HFFc6 (cell line): ENCODE measurements at places on chromosomes 2 and 18. TPM values are rescaled to one million over a fixed set of nuclear protein-coding genes. Genes with fewer than 3 reads are reported as not detected.
A peak's percentile ranks its signal among the peaks of the same experiment; 100 is the strongest.

The SERPINB2 gene
- 33.5 to 91.2 TPM (median 82.3 TPM) in 3 replicates for total RNA-seq

The PDE11A gene
- total RNA-seq: 1.3 to 4.1 TPM (median 3.5 TPM) in 3 replicates

The RTKN gene
- total RNA-seq: 13.7 to 15.0 TPM (median 14.8 TPM) in 3 replicates

The SKOR2 gene
- not detected in 3 replicates for total RNA-seq

The SP5 gene
- total RNA-seq: not detected in 3 replicates

The TUBA4B gene
- not detected in 3 replicates for total RNA-seq

The DSG1 gene
- total RNA-seq: not detected in 3 replicates

The POTEE gene
- total RNA-seq: 0.35 to 0.53 TPM (median 0.39 TPM) in 3 replicates

The MERTK gene
- total RNA-seq: 0.08 to 0.09 TPM in 2 of 3 replicates, not detected in the other

The SERPINB13 gene
- not detected in 3 replicates for total RNA-seq

The AQP12A gene
- total RNA-seq: not detected in 3 replicates

- peaks cover 30% of the 10 kb centered on the region for H3K4me1 ChIP-seq
- no peaks in the 10 kb centered on the region for H3K27me3 ChIP-seq
- DNase-seq: no peak
Measured at GRCh38 chr18:7877609-7878008, 310.5 kb downstream of the PTPRM start.

DNA sequence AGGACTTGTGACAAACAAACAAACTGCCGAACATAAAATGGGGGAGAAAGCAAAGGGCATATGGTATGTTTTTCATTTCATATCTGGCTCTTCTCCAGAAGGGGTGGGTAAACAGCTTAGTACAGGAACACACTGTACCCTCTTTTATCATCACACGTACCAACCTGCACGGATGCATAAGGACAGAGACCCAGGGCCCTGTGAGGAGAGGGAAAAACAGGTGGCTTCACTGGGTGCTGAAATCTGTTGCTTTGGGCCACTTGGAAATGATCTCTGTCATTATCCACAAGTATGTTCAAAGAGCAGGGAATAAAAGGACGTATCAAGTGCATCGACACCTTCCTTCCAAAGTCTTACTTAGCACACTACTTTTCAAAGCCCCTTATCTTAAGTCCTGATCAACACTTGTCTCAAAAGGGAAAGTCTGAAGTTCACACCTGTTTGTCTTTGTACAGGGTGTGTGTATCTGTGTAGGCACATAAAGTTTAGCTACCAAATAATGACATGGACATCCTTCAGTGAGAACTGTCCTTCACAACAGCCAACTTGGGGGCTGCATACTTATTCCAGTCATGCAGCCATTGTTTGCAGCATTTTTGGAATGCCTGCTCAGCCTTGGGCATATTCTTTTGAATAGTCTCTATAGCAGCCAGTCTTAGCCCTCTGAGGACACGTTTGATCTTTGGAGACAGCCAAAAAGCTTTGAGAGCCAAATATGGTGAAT is 60.6 kb downstream of the IRS1 start:
- H3K4me1 ChIP-seq: peaks cover 58% of the 10 kb centered on the region
- no peak overlapping the region for H3K27ac ChIP-seq
- no peak for DNase-seq

GRCh38 chr2:100224988-100225710 is 82.8 kb upstream of the AFF3 start:
- peaks cover 17% of the 10 kb centered on the region for H3K27me3 ChIP-seq
- no peak for DNase-seq
- no peaks in the 10 kb centered on the region for H3K36me3 ChIP-seq
- H3K4me1 ChIP-seq: no peaks in the 10 kb centered on the region
- H3K4me3 ChIP-seq: no peak overlapping the region
- H3K27ac ChIP-seq: no peak overlapping the region

DNA sequence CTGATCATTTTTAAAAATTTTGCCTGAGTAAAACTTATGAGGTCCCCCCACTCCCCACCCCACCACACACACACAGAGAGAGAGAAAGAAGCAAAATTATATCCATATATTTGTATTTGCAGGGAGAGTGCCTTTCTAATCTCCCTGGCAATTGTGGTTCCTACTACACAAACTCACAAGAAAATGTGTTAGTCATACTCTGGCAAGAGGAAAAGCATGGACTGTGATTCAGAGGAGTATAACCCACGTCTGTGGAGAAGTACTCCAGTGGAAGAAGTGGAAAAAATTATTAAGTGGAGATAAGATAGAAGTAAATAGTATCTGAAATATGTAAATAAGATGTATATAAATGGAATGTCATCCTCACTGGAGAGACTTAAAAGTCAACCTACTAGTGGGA is 114.0 kb downstream of the DSEL start:
- peaks cover 40% of the 10 kb centered on the region for H3K4me1 ChIP-seq
- H3K36me3 ChIP-seq: peaks cover 9% of the 10 kb centered on the region
- peak overlapping the region; percentile 43 for H3K4me3 ChIP-seq
- peak overlapping the region; percentile 80 for H3K27ac ChIP-seq
- no peaks in the 10 kb centered on the region for H3K27me3 ChIP-seq

- no peaks in the 10 kb centered on the region for H3K36me3 ChIP-seq
- H3K27me3 ChIP-seq: peaks cover 1% of the 10 kb centered on the region; the same call in 1 of the 2 replicates
- DNase-seq: no peak
- no peaks in the 10 kb centered on the region for H3K4me1 ChIP-seq
- no peak overlapping the region for H3K27ac ChIP-seq
- H3K4me3 ChIP-seq: no peak overlapping the region
Measured at GRCh38 chr2:65765376-65765775, 333.0 kb upstream of the SPRED2 start.

GRCh38 chr2:189618197-189618596 is 37.6 kb upstream of the SLC40A1 start:
- no peaks in the 10 kb centered on the region for H3K36me3 ChIP-seq
- no peak overlapping the region for H3K27ac ChIP-seq
- peaks cover 14% of the 10 kb centered on the region for H3K4me1 ChIP-seq
- no peak overlapping the region for H3K4me3 ChIP-seq
- H3K27me3 ChIP-seq: peaks cover 2% of the 10 kb centered on the region; the same call in 1 of the 2 replicates

- no peaks in the 10 kb centered on the region for H3K36me3 ChIP-seq
- H3K4me3 ChIP-seq: no peak overlapping the region
- H3K27ac ChIP-seq: no peak overlapping the region
- peaks cover 36% of the 10 kb centered on the region for H3K4me1 ChIP-seq
Measured at GRCh38 chr2:236171181-236171679, 3.0 kb upstream of the GBX2 start.

DNA sequence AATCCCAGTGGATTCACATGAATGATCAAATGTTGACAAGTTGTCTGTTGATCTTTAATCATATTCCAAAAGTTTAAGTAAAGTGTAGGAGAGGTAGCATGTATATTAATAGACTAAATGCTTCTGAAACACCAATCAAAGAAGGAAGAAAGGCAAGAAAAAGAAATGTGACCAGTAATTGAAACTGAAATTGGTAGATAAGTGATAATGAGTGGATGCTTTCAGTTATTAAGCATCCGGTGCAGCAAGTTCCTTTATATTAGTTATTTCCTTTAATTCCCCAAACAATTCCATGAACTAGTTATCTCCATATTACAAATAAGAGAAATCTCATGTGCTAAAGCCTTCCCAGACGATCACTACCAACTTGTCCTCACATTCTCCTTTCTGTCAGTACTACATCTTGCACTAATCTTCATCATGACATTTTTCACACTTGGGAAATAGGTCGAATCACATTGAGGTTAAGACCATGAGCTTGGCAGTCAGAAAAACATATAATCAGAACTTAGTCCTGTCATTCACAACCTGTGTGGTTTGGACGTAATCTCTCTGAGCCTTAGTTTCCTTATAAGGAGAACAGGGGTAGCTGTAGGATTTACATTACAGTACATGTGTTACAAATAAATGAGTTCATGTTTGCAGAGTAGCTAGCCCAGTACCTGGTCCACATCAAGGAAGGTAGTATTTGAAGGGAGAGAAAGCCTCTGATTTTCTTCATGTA is 182.1 kb downstream of the NOL4 start:
- no peak overlapping the region for H3K4me3 ChIP-seq
- no peaks in the 10 kb centered on the region for H3K36me3 ChIP-seq
- no peak for DNase-seq

- H3K4me1 ChIP-seq: peaks cover 10% of the 10 kb centered on the region
- H3K27me3 ChIP-seq: peaks cover 11% of the 10 kb centered on the region
- H3K36me3 ChIP-seq: no peaks in the 10 kb centered on the region
- no peak overlapping the region for H3K27ac ChIP-seq
- H3K4me3 ChIP-seq: no peak overlapping the region; the same call in 1 of the 2 replicates
Measured at GRCh38 chr2:75459565-75460310, 101.0 kb downstream of the EVA1A start.

- no peak for DNase-seq
- peaks cover 2% of the 10 kb centered on the region for H3K27me3 ChIP-seq
- peaks cover 15% of the 10 kb centered on the region for H3K4me1 ChIP-seq
- peaks cover 20% of the 10 kb centered on the region for H3K36me3 ChIP-seq
- no peak overlapping the region for H3K4me3 ChIP-seq
Measured at GRCh38 chr2:219467736-219468075, 31.0 kb upstream of the GMPPA start.

DNA sequence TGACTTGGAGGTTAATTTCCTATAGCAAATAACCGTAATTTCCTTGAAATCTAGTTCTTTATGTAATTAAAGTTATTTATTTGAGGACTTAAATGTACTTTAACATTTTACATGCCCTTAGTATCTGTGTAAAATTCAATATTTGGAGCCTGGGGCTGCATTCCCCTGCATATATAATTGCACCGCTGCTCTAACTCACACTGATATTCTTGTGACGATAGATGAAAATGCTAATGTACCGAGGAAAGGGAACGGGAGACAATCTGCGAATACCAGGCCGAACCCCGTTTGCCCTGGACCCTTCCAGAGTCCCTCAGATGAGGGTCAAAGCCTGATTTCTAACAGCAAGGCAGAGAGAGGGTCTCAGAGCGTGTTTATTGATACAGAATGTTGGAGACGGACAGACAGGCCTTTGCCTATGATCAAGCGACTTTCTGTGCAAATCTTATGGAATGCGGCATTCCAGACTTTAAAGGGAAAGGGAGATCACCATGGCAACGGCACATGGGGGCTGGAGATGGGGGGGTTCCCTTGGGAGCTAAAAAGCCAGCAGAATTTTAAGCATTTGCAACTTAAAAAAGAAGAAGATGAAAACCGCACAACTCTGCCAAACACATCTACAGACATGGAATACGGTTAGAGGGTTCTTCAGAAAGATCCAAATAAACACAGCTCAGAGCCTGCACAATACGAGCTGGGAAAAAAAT is 57.6 kb upstream of the TWIST2 start:
- peak overlapping the region; percentile 89 for H3K27ac ChIP-seq
- peak overlapping the region; percentile 86 for H3K4me3 ChIP-seq
- no peaks in the 10 kb centered on the region; the same call in 1 of the 2 replicates for H3K27me3 ChIP-seq
- H3K36me3 ChIP-seq: no peaks in the 10 kb centered on the region
- DNase-seq: peak; percentile 47

DNA sequence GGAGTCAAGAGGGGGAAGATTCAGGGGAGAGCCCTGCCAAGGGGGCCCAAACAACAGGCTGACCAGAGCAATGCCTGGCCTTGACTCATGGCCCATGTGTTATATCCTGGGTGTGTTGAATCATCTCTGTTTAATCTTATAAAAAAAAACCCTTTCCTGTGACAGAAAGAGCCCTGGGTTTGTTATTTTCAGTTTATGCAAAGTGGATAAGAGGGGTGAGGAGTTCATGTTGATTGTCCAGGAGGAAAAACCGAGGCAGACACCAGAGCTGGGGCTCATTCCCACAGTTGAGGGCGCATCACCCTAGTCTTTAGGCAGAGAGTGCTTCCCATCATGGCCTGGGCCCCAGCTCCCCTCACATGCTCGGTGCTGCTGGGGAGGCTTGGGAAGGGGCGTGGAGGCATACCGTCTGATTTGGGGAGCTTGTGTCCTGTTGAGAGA is 30.9 kb upstream of the IL37 start:
- peaks cover 78% of the 10 kb centered on the region for H3K4me1 ChIP-seq
- peak overlapping the region; percentile 91 for H3K27ac ChIP-seq
- peak; percentile 67 for DNase-seq
- peak overlapping the region; percentile 59 for H3K4me3 ChIP-seq
- peaks cover 2% of the 10 kb centered on the region; the same call in 1 of the 2 replicates for H3K36me3 ChIP-seq
- H3K27me3 ChIP-seq: no peaks in the 10 kb centered on the region

- no peak for DNase-seq
- no peak overlapping the region for H3K27ac ChIP-seq
- no peaks in the 10 kb centered on the region for H3K36me3 ChIP-seq
Measured at GRCh38 chr2:106219813-106220212, 25.7 kb upstream of the UXS1 start.

DNA sequence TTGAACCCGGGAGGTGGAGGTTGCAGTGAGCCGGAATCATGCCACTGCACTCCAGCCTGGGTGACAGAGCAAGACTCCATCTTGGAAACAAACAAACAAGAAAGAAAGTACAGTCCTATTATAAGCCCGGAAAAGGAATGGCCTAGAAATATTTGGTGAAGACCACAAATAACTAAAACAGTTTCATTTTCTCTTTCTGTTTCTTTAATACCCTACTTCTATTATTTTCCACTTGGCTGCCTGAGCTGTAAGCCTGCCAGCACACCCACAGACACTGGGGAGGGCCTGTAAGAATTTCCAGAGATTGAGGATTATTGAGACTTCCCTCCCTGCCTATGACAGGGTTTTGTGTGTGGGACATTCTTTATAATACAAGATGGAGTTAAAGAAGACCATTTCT is 188.0 kb upstream of the DCC start:
- H3K27ac ChIP-seq: no peak overlapping the region
- H3K4me3 ChIP-seq: no peak overlapping the region
- H3K36me3 ChIP-seq: no peaks in the 10 kb centered on the region
- no peaks in the 10 kb centered on the region for H3K27me3 ChIP-seq

- H3K27me3 ChIP-seq: no peaks in the 10 kb centered on the region
- no peaks in the 10 kb centered on the region for H3K36me3 ChIP-seq
- no peak for DNase-seq
- H3K27ac ChIP-seq: no peak overlapping the region
- no peaks in the 10 kb centered on the region for H3K4me1 ChIP-seq
Measured at GRCh38 chr18:65968239-65969004, 217.6 kb downstream of the CDH7 start.

GRCh38 chr2:195482010-195482409 is 175.0 kb upstream of the SLC39A10 start:
- peaks cover 3% of the 10 kb centered on the region; the same call in 1 of the 2 replicates for H3K27me3 ChIP-seq
- H3K36me3 ChIP-seq: peaks cover 10% of the 10 kb centered on the region
- H3K4me3 ChIP-seq: no peak overlapping the region
- peaks cover 30% of the 10 kb centered on the region for H3K4me1 ChIP-seq
- DNase-seq: no peak
- H3K27ac ChIP-seq: no peak overlapping the region

DNA sequence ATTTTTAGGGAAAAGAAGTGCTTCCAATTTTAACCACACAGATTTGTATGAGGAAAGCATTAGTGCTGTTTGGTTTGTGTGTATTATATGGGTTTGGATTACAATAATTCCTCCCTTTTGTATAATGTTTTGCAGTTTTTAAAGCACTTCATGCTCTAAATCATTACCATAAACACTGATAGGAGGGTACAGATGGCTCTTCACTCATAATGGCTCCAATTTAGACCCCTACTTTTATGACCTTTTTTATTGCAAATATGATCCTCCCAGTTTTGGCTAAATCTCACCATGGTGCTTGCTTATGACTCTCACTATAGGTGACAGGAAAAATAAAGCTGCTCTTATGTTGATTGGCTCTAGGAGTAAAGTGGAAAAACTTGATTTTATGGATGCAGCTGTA is 23.8 kb upstream of the TMEM17 start:
- H3K36me3 ChIP-seq: peaks cover 4% of the 10 kb centered on the region
- no peak overlapping the region for H3K4me3 ChIP-seq
- no peak overlapping the region for H3K27ac ChIP-seq
- no peak for DNase-seq
- peaks cover 15% of the 10 kb centered on the region for H3K4me1 ChIP-seq

- no peak for DNase-seq
- H3K4me1 ChIP-seq: no peaks in the 10 kb centered on the region
- H3K27ac ChIP-seq: no peak overlapping the region
- H3K4me3 ChIP-seq: no peak overlapping the region
Measured at GRCh38 chr18:26875040-26875654, 9.6 kb upstream of the AQP4 start.

- H3K36me3 ChIP-seq: no peaks in the 10 kb centered on the region
- no peak for DNase-seq
- H3K27me3 ChIP-seq: peaks cover 21% of the 10 kb centered on the region
- no peak overlapping the region for H3K27ac ChIP-seq
- peak overlapping the region; percentile 86 for H3K4me3 ChIP-seq
Measured at GRCh38 chr2:206443735-206444527, 599 bp downstream of the ADAM23 start.
